ENCODE measurements at places on chromosomes 6 and 20. TPM values are rescaled to one million over a fixed set of nuclear protein-coding genes. Genes with fewer than 3 reads are reported as not detected.

- H3K4me1 ChIP-seq, result no peaks in the 10 kb centered on the region
- no peak for DNase-seq
- H3K27me3 ChIP-seq, result peaks cover 22% of the 10 kb centered on the region
- H3K27ac ChIP-seq, result no peak overlapping the region
Observed at GRCh38 chr6:168232989-168233874, 86.3 kb downstream of the DACT2 start.

The KCNG1 gene
- 6.8 TPM for total RNA-seq

- no peaks in the 10 kb centered on the region for H3K27me3 ChIP-seq
- no peak overlapping the region for H3K27ac ChIP-seq
- H3K4me3 ChIP-seq, result no peak overlapping the region
- DNase-seq, result no peak
- H3K36me3 ChIP-seq, result no peaks in the 10 kb centered on the region
Observed at GRCh38 chr6:19067165-19067564, 680.0 kb downstream of the RNF144B start.

The SPEF1 gene
- total RNA-seq, result 0.28 TPM

Data from Calu3 (cell line).